ENCODE measurements at places on chromosomes 12 and 14.

DNA sequence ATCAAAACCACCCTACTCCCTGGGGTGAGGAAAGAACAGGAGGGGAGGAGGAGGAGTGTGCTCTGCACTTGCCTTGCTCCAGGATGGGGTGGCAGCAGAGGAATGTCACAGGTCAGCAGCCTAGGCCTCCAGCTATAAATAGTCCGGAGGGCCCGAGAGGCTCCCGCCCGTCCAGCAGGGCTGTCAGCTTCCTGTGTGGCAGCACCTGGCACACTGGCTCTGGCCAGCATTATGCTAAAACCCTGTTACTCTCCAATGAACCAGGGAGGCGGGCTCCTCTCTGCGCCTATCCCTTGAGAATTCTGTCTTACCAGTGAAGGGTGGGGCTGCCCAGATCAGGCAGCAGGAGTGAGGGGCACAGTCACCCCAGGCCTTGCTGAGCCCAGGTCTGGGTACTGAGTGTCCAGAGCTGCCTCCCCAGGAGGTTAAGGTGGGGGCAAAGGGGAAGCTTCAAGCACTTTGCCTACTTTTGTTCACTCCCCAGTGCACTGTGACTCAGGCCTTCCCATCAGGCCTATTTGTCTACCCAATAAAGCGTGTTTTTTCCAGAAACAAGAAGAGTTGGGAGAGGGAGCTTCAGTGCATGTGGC is 1.2 kb upstream of the COX14 start:
- no peak overlapping the region for H3K4me3 ChIP-seq
- peak; percentile 87 for DNase-seq
- H3K27me3 ChIP-seq = no peaks in the 10 kb centered on the region

DNA sequence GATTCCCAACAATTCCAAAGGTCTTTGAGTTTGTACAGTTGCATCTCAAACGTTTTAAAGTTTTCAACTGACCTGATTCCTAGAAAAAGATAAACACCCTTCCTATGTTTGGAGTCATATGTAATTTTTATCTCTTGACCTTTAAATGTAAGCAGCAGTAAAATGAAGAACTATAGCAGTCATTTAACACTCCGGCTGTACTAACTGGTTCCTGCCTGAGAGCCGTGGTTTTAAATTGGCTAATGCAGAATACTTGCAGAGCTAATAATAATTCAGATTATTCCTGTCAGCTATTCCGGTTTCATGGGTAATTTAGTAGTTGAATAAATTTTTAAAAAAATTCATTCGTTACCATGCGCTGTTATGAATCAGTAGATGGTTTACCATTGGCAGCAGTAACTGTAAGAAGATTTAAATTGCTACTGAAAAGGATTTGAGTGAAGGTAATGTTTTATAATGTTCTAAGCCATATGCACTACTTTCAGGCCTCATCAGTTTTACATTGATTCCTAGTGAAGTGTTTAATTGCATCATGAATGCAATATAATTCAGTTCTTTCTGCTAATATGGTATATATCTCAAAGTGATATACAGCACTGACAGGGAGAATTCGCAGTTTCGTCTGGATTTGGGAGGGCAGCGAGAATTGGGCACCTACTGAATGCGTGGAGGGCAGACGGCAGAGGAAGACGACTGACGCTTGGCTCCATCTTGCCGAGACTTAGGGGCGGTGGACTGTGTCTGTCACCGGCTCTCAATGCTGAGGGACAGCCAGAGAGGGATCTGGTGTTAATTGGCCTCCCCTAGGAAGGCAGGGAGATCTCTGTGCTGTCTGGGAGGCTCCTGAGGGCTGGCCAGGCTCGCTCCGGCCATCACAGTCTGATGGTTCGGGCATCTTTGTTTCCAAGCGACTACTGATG is 217.7 kb downstream of the PHETA1 start:
- no peak for DNase-seq
- no peak overlapping the region for H3K27ac ChIP-seq
- no peaks in the 10 kb centered on the region for H3K4me1 ChIP-seq
- no peaks in the 10 kb centered on the region for H3K27me3 ChIP-seq

- no peak overlapping the region for H3K4me3 ChIP-seq
- DNase-seq = no peak
- no peaks in the 10 kb centered on the region for H3K27me3 ChIP-seq
- no peaks in the 10 kb centered on the region for H3K36me3 ChIP-seq
These were observed 221.8 kb downstream of the TMEM121 start for GRCh38 chr14:105748204-105748578.

- H3K36me3 ChIP-seq = peaks cover 17% of the 10 kb centered on the region
- H3K4me3 ChIP-seq = no peak overlapping the region
- DNase-seq = no peak
- peaks cover 58% of the 10 kb centered on the region for H3K4me1 ChIP-seq
These were observed 11.7 kb downstream of the TPCN1 start for GRCh38 chr12:113232840-113233585.

DNA sequence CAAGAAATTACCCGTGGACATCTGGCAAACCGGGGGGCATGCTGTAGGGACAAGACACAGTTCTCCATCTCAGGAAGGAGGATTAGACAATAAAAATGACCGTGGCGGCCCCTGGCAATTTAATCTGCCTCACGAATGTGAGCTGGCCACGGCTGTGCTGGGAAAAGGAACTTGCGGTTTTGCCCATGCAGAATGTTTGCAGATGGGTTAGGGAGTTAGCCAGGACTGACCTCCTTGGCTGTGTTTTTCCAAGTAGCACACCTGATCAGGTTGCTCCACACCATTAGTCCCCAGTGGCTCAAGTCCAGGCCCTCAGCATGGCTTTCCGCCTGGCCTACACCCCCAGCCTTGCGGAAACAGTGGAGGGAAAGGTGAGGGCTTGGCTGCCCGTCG is 20.8 kb downstream of the TPCN1 start:
- peaks cover 59% of the 10 kb centered on the region for H3K4me1 ChIP-seq
- H3K36me3 ChIP-seq = peaks cover 1% of the 10 kb centered on the region
- no peak overlapping the region for H3K4me3 ChIP-seq
- no peak for DNase-seq
- H3K27me3 ChIP-seq = no peaks in the 10 kb centered on the region

DNA sequence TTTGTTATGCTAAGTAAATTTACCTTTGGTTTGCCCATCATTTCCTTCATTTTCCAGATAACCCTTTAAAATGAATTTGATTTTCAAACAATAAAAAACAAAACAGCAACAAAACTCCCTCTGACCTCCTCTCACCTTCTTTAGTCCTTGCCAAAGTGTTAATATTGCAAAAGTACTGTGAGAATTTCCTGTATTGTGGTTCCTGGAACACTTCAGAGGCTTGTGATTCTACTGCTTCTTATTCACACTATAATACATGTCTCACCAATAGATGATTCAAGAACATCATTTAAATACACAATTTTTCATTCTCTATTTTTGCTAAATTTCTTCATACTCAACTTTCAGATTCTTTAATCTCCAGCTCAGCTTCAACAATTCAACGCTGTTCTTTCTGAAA is at the start of gene KLRD1:
Gene KLRD1 (plus strand): TSS at position 241 of the 400 bp plus-strand sequence. CDS start 208 bp downstream, outside the sequence.
- no peak within 1 kb of the TSS for H3K27ac ChIP-seq
- H3K4me3 ChIP-seq = no peak within 1 kb of the TSS
- no peaks in the 10 kb centered on the region for H3K4me1 ChIP-seq
- H3K36me3 ChIP-seq = no peaks in the 10 kb centered on the region

DNA sequence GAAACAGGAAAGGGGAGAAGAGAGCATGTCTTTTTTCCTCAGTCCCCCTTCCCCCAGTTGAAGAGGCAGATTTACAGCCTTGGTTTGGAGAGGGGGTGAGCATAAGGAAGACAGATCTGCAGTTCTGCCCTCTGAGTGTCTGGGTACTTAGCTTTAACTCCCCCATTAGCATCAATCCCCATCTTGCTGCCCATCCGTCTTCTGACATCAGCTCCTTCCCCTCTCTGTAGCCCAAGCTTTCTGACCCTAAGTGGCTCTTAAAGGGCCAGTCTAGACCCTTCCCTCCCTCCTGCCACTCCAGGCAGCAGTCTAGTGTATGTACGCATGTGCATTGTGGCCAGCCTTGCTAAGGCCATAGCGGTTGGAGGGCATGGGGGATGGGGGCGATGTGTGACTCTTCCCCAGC is 7.3 kb downstream of the GPR84 start:
- H3K4me1 ChIP-seq = peaks cover 11% of the 10 kb centered on the region
- no peak overlapping the region for H3K27ac ChIP-seq
- H3K4me3 ChIP-seq = no peak overlapping the region
- no peaks in the 10 kb centered on the region for H3K36me3 ChIP-seq

DNA sequence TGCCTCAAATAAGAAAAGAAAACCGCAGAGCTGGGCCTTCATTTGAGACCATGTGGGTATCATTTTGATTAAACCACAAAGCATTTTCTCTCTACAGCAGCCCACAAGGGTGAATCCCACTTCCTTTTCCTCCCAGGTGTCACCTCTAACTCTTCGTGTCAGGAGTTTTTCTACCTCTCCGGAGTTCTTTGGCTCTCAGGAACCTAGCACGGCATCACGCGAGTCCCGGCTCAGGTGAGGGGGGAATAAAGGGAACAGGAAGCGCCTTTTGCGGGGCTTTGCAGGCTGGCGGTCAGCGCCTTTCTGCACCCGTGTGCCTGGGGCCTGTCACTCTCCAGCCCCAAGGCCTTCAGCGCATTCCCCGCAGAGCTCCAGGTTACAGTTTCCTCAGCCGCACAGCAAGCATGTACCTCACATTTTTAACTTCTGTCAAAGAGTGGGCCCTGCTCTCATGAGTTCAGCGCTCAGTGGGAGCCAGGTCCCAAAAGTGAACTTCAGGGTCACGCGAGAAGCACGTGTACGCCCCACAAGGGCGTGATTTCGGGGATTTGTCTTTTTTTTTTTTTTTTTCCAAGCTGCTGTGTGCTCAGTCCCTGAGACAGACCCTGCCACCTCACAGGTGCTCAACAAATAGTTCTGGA is 740 bp upstream of the PRPF40B start:
- H3K36me3 ChIP-seq = no peaks in the 10 kb centered on the region
- peaks cover 39% of the 10 kb centered on the region for H3K4me1 ChIP-seq
- no peaks in the 10 kb centered on the region for H3K27me3 ChIP-seq
- peak; percentile 49 for DNase-seq
- H3K27ac ChIP-seq = peak overlapping the region; percentile 77
- peak overlapping the region; percentile 66 for H3K4me3 ChIP-seq

DNA sequence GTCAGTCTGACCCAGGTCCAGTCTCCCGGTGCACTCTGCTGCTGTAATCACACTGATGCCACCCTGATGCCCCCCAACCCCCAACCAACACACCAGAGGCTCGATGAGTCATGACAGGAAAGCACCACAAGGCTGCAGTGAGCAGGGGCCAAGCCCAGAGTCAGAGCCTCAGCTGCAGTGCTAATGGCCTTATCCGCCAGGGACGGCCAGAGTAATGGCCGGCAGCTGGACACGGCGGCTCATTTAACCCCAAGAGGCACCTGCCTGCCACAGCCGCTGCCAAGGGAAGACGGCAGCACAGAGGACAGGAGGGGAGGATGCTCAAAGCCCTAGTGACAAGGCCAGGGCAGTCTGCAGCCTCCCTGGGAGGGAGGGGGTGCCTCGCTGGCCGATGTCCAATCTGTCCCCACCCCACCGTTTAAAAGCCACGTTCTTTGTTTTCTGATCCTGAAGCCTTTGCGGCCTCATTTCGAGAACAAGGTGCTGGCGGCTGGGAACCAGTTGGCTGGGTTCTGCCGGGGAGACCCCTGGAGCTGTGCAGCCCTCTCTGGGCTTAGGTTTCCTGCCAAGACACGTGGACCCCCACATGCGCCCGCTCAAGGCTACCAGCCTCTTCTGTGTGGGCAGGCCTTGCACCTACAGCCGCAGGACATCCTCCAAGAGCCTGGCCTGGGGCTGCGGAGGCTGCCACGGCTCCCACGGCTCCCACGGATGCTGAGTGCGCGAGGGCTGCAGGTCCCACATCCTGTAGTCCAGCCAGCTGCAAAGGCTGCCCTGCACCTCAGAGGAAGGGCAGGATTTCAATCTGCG is 13.1 kb downstream of the CCDC85C start:
- H3K27me3 ChIP-seq = no peaks in the 10 kb centered on the region
- H3K4me3 ChIP-seq = no peak overlapping the region
- H3K4me1 ChIP-seq = peaks cover 4% of the 10 kb centered on the region
- no peaks in the 10 kb centered on the region for H3K36me3 ChIP-seq

DNA sequence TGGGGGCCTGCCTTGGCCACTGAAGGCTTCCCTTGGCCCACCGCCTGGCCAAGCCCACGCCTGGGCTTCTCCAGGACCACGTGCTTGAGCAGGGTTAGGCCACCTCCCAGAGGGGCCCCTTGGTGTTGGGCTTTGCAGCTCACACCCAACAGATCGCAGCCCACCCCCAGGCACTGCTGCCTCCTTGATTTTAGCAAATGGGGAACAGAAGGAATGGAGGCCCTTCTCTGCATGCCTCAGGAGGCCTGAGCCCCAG is 23.3 kb downstream of the RAB35 start:
- no peak overlapping the region for H3K4me3 ChIP-seq
- no peaks in the 10 kb centered on the region for H3K4me1 ChIP-seq
- peaks cover 3% of the 10 kb centered on the region for H3K36me3 ChIP-seq
- H3K27me3 ChIP-seq = no peaks in the 10 kb centered on the region
- DNase-seq = no peak

GRCh38 chr12:89731089-89731488 is 22.5 kb upstream of the ATP2B1 start:
- no peaks in the 10 kb centered on the region for H3K36me3 ChIP-seq
- no peaks in the 10 kb centered on the region for H3K27me3 ChIP-seq
- H3K4me3 ChIP-seq = no peak overlapping the region
- no peaks in the 10 kb centered on the region for H3K4me1 ChIP-seq
- H3K27ac ChIP-seq = no peak overlapping the region

GRCh38 chr12:89405626-89406345 is 53.5 kb upstream of the DUSP6 start:
- no peaks in the 10 kb centered on the region for H3K36me3 ChIP-seq
- DNase-seq = no peak
- H3K4me1 ChIP-seq = peaks cover 7% of the 10 kb centered on the region
- H3K27me3 ChIP-seq = no peaks in the 10 kb centered on the region
- no peak overlapping the region for H3K27ac ChIP-seq

- no peaks in the 10 kb centered on the region for H3K36me3 ChIP-seq
- no peak overlapping the region for H3K4me3 ChIP-seq
- no peak overlapping the region for H3K27ac ChIP-seq
- DNase-seq = peak; percentile 57
- H3K4me1 ChIP-seq = no peaks in the 10 kb centered on the region
These were observed 22.4 kb upstream of the FBXO21 start for GRCh38 chr12:117212563-117213190.
